Activated CD8-positive, alpha-beta memory T cell treated with anti-CD3 and anti-CD28 coated beads for 1 hour (primary cell): ENCODE measurements at places on chromosomes 7 and 10.

- DNase-seq, result no peak
These were observed 186.7 kb upstream of the ANK3 start for GRCh38 chr10:60576130-60577069.

GRCh38 chr7:94217766-94218165 lies 176.9 kb upstream of the COL1A2 start:
- no peak for DNase-seq

DNA sequence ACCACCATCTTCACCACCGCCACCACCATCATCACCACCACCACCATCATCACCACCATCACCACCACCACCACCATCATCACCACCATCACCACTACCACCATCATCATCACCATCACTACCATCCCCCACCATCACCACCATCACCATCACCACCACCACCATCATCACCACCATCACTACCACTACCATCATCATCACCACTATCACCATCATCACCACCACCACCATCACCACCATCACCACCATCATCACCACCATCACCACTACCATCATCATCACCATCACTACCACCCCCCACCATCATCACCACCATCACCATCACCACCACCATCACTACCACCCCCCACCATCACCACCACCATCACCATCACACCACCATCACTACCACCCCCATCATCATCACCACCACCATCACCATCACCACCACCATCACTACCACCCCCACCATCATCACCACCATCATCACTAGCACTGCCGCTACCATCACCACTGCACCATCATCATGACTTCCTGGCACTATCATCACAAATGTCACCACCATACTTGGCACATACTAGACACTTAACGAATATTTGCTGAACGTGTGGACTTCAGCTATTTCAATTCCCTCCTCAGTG lies 25.3 kb upstream of the FZD8 start:
- no peak for DNase-seq

- no peak for DNase-seq
These were observed 60.7 kb upstream of the AGK start for GRCh38 chr7:141490474-141490873.

- no peak for DNase-seq
These were observed 137.2 kb downstream of the GRID1 start for GRCh38 chr10:86229376-86229775.

DNA sequence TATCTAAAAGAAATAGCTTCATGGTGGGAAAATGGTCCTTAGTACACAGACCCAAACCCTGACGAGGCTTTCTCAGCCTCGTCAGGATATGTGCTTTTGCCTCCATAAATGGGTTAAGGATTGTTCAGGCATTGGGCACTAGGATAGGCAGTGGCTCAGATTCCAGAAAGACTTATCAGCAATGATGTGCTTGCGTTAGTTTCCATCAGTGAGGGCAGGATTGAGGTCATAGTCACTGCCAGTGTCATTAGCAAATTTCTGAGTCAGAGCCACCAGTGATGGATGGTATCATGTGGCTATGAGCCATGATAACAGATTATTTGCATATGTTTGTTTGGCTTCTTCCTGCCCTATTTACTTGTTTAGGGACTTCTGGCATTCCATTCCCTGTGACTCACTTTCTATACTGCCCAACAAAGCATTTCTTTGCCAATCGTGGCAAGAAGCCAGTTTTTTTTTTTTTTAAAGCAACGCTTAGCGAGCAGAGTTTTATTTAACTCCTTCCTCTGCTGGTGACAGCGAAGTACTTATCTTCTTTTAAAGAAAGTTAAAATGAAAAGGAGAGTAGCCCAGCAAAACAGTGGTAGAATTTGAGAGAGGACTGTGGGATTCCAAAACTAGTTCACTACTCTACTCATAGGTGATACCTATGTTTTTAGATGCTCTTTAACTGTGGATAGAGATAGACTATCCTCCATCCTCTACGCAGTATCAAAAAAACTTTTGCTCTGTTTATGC lies 44.4 kb downstream of the MYPN start:
- DNase-seq, result no peak

DNA sequence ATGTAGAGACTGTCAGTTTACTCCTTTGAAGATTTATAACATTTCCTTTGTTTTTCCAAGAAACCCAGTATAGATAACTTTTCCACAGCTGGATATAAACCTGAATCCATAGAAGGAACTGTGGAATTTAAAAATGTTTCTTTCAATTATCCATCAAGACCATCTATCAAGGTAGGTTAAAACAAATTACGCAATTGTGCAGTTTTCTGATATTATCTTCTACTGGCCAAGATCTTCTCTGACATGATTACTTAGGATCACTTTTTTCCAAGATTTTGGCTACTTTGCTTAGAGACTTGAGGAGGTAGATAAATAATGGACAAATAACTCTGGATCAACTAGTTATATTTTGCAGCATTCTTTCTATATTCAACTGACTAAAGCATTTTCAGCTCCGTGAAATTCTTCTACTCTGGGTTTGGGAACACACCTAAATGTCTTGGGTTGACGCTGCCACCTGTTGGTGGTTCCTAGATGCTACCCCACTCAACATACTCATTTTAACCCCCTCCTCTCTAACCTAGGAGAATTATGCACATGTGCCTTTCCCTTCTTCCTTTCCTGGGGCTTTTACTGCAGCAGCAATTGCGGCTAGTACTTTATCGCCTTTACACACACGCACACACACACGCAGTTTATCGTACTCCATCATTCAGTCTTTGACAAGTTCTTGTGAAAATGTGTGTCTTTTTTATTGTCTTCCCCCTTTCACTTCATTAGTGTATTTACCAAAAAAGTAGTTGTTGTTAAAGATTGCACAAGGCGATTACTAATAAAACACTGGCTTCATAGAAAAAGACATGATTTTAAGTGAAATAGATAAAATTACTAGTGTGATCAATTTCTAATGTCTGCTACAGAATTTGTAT lies 32.7 kb downstream of the ABCB5 start:
- DNase-seq, result no peak

DNA sequence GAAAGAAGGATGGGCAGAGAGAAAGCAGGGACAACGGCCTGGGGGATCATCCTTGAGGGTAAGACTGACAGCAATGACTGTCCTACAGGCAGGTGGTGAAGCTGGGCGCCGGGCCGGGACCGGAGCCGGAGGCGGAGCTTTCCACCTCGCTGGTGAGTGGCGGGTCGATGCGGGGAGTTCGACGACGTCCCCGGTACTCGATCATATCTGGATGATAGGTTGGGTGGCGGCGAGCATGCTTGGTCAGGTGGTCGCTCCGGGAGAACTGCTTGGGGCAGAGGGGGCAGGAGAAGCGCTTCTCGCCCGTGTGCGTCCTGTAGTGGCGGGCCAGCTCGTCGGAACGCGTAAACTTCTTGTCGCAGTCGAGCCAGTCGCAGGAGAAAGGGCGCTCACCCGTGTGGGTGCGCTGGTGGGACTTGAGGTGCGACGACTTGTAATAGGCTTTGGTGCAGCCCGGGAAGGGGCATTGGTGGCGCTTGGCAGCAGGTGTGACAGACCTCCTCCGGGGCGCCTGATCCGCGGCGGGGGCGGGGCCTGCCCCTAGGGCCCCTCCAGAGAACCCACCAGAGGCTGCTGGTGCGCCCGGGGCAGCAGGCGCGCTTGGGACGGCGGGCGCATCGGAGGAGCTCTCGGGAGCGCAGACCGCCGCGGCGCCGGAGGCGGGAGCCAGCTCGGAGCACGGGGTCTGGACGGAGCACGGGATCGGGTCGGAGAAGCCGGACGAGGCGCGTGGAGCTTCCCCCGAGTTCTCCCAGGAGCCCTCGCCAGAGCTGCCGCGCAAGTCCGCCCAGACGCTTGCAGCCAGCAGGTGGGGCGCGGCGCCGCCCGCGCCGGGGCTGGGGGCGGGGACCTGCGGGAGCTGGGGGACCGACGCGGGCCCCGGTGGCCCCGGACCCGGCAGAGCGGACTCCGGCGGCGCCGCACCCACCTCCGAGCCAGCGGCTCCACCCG lies 752 bp downstream of the KLF14 start:
- DNase-seq, result no peak

DNA sequence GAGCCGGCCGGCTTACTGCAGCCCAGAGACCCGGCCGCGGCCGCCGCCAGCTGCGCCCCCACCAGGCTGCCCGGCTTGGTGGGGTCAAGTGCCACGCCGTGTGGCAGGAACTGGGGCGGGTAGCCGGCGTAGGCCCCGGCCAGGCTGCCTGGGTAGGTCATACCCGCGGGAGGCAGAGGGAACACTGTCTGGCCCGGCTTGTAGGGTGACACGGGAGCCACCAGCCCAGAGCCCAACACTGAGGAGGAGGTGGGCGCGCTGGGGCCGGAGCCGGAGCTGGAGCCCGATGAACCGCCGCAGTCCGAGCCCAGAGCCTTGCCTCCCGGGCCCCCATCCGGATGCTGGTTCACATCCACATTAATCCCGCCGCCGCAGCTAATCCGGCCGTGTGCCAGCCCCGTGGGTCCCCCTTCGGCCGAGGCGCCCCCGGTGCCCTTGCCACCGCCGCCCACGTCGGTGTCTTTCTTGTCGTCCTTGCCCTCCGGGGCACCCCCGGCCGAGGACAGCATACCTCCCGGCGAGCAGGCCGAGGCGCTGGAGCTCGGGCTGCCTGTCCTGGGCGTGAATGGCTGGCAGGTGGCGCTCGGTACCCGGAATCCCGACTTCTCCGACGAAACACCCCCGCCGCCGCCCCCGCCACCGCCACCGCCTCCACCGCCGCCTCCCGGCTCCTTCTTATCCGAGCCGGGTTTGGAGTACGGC lies 2.0 kb downstream of the ZNF503 start:
- DNase-seq, result no peak

DNA sequence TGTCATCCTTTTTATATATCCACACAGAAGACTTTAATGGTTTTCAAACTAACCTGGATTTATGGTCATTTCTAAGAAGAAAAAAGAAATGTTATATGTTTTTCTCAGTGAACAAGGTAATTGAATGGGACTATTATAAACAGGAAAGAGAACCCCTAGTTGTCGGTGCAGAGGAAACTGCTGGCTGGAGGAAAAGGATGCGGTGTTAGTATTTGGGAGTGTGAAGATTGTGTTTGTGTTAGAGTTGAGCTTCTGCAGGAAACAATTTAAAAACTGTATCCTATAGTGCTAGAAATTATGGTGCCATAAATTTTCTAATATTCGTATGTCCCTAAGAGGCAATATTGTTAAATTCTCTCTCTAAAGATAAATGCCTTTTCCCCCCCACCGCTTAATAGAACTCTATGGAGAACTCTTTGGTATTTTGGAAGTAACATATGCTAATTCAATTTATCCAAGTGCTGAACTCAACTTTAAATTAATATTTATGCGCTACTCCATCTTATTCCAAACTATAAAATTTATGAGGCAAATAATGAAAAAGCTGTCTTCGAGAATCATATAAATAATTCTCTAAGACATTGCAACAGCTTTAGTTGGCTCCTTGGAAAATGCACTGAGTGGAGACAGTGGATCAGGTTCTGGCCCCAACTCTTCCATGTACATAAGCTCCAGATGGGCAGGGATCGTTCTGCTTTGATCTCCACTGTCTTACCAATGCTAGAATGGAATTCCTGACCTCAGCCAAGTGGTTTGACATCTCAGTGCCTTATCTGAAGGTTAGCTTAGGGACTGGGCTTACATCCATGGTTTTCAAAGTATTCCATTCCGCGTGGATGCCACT lies 5.6 kb downstream of the BZW2 start:
- no peak for DNase-seq

- peak; percentile 19 for DNase-seq
These were observed 84.0 kb downstream of the GSAP start for GRCh38 chr7:77331938-77332695.

GRCh38 chr7:116271963-116272886 lies 61.9 kb downstream of the TES start:
- no peak for DNase-seq

DNA sequence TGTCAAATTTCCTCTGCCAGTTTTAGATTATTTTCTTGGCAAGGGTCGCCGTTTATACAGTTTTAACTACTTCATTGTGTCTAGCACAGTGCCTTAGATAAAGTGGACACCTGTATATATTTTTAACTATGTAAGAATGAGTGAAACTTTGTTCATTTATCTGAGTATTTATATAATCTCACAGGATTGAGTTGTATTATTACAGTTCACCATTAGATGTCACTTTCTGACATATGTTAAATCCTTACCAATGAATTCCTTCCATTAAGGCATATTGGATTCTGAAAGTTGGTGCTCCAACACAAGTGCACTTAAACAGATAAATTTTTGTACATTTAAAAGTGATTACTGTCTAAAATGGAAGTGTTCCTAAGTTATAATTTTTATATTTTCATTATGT lies 43.0 kb downstream of the ZMYND11 start:
- DNase-seq, result no peak

GRCh38 chr7:138980563-138981291 lies 462 bp downstream of the KIAA1549 start:
- DNase-seq, result no peak

DNA sequence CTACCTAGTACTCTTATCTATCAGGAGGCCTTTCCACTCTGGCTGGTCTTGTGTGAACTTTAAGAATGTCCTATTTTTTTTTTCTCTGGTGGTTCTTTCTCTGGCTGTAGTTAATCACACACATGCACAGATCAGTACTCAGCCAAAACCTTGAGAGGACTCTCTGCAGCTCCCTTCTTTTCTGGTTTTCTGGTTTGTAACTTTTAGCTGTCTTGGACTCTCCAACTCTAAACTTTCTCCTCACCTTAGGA lies 54.9 kb upstream of the HELLS start:
- DNase-seq, result no peak

- no peak for DNase-seq
These were observed 121.1 kb downstream of the GPR85 start for GRCh38 chr7:112965506-112965905.

GRCh38 chr10:5862360-5862961 lies 27.2 kb downstream of the ANKRD16 start:
- no peak for DNase-seq

DNA sequence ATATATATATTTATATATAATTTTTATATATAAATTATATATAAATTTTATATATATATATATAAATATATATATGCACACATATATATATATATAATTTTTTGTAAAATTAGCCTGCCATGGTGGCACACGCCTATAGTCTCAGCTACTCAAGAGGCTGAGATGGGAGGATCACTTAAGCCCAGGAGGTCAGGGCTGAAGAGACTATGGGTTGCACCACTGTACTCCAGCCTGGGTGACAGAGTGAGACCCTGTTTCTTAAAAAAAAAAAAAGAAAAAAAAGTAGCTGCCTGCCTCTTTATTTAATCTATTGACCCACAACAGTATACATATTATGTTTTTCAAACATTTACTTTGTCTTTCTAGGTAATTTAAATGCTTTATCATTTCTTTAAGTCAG lies 19.2 kb downstream of the BCAP29 start:
- no peak for DNase-seq

GRCh38 chr10:21764466-21765189 lies 230.6 kb downstream of the MLLT10 start:
- no peak for DNase-seq
